ENCODE measurements at places on chromosomes 2 and 18.

- no peak for DNase-seq
These were observed 84.5 kb downstream of the INHBB start for GRCh38 chr2:120430501-120430830.

- peak; percentile 49 for DNase-seq
These were observed 54.5 kb downstream of the EPAS1 start for GRCh38 chr2:46351750-46352138.

- no peak for DNase-seq
These were observed 250.9 kb downstream of the FBXO15 start for GRCh38 chr18:73896685-73897084.

GRCh38 chr2:112658301-112658700 lies 12.6 kb downstream of the SLC20A1 start:
- DNase-seq: no peak

- no peak for DNase-seq
These were observed 153.5 kb downstream of the SLC39A10 start for GRCh38 chr2:195810340-195811098.

- no peak for DNase-seq
These were observed 20.3 kb downstream of the RAB3GAP1 start for GRCh38 chr2:135072125-135072997.

DNA sequence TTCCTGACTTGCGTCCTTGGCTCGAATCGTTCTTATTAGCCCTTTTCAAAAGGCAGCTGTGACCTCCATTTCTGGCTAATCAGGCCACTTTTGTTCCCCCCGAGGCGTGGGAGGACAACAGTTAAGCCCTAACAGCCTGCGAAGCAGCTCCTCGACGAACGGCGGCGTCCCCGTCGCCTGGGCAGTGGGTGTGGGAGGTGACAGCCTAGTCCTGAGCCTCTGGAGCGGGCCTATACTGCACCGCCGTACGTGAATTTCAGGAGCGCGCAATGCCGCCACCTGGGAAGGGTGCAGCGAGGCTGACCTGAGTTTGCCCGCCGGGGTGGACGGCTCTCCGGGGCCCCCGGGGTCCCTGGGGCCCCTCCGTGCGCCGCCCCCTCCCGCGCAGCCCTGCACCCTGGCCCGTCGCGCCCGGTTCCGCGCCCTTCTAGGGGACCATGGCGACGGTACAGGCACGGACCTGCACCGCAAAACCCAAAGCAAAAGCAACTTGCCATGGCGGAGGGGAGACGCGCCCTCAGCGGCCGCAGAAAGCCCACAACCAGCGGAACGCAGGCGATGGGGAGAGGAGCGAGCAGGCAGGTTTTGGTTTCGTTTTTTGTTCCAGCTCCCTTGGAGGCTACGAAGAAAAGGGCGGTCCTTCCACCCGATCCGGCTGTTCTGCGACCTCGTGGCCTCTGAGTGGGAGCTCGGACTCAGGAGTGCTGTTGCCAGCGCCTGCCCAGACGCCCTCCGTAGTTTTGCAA lies at the start of gene RBM43:
TSS of gene RBM43 (minus strand) at position 633 of the 746 bp plus-strand sequence. CDS start at position 497, 136 bp downstream.
- DNase-seq: peak; percentile 80

GRCh38 chr2:172673056-172673683 lies 62.5 kb upstream of the RAPGEF4 start:
- DNase-seq: no peak

DNA sequence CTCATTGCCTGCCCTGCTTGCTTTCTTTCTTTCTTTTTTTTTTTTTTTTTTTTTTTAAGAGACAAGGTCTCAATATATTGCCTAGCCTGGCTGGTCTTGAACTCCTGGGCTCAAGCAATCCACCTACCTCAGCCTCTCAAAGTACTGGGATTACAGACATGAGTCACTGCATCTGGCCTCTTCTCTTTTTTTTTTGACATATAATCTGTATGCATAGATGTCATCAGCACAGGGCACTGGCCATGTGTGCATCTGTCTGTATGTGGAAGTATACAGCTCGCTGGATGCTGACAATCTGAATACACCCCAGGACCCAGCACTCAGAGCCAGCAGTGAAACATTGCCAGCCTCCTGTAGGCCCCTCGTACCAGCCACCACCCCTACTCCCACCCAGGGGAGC lies 49.5 kb downstream of the TFCP2L1 start:
- no peak for DNase-seq

DNA sequence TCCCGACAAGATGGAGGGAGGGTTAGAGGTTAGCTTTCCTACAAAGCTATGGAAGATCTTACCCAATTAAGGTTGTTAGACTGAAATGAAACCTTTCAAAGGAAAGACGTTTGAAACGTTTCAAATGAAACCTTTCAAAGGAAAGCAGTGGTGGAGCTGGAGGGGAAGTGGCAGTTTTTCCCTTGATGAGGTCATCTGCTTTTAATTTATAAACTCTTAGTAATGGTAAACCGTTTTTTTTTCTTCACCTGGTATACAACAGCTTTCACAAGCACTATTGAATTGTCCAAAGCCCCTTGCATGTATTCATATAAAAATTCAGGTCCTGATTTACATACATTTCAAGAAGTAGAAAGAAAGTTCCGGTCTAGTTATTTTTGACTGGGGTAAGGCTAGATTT lies 7.4 kb downstream of the PMAIP1 start:
- DNase-seq: no peak

DNA sequence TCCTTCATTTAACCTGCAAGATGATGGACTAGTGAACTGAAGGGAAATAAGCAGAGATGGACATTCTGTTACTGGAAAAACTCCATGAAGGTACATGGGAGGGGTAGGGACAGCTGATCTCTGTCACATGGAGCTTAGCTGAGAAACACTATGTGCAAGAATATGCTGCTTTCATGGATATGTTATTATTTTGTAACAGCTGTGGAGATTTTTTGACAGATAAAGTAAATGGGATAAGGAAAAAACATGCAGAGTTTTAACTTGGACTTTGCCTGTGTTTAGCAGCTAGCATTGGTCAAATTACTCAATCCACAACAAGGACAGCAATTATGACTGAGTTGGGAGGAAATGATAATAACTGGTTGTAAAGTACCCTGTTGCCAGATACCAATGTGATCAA lies 28.7 kb upstream of the HNRNPA3 start:
- no peak for DNase-seq

All from activated naive CD4-positive, alpha-beta T cell treated with anti-CD3 and anti-CD28 coated beads, Interleukin-2, amount 50 U/mL, for 72 hours (primary cell).